BE2C (cell line): ENCODE measurements at places on chromosomes 16 and 17.
A peak's percentile ranks its signal among the peaks of the same experiment; 100 is the strongest.

- no peak for DNase-seq
Observed at GRCh38 chr17:58270476-58271215, 10.1 kb downstream of the MPO start.

GRCh38 chr17:34757106-34757505, 177.7 kb downstream of the TMEM132E start:
- DNase-seq, result no peak

DNA sequence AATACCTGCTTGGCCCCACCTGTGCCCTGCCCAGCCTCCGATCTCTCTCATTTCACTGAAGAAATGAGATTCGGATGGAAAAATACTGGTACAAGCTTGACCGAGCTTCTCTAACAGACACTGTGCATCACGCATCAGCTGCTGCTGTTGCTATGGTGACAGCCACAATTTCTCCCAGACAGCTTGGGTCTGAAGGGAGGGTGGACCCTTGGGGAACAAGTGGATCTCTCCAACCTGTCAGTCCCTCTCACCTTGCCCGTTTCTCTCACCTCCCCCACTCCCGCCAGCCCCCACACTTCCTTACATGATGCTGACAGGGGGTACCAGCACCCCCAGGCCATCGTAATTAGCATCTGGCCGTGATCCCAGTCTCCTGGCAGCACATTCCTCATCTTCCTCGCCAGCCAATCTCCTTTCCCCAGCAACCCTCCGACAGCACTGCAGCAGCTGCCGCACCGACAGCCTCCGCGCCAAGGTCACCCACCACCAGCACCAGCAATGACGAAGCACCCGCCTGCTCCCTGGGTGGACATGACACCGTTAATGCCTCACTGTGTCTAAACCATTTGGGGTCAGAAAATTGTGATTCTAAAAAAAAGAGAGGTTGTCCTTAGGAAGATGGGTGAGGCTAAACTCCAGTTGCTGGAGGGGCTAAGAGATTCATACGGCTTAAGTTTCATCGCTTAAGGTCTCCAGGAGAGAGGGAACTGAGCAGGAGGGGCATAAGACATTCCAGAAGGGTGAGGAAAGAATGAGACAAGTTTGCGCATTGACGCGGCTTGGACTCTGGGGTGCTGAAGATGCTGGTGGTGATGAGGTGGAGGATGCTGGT, 58.6 kb upstream of the TNRC6A start:
- peak; percentile 83 for DNase-seq

GRCh38 chr16:77469634-77470033, 34.8 kb upstream of the ADAMTS18 start:
- DNase-seq, result no peak

DNA sequence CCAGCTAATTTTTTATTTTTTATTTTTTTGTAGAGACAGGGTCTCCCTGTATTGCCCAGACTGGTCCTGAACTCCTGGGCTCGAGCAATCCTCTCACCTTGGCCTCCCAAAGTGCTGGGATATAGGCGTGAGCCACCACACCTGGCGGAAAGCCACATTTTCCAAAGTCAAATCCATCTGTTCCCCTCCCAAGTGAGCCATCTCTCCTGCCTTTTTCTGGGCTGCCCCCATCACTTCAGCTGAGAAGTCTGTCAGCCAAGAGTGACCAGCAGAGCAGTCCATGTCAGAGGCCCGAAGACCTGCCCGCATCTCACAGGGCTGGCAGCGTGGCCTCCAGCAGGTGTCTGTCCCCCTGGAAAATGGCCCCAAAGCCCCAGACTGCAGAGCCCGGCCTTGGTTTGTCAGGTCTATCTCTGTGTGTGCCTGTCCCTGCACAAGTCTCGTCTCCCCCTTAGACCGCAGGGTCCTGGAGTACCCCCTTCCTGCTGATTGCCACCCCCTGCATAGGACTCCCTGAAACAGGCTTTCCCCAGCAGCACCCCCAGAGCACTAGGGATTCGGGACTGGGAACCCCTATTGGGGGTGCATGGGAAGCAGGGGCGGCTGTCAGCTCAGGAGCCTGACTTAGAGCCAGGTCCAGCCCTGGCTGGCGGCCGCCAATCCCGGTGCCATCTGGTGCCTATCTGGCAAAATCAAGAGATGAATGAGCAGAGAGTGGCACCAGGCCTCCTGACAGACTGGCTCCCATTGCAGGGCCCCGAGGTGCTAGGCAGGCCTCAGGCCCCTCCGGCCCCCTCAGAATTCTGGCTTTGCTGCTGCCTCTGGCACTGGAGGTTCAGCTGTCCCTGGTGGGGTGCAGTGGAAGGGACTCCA, 7.8 kb downstream of the TTYH2 start:
- DNase-seq, result no peak

DNA sequence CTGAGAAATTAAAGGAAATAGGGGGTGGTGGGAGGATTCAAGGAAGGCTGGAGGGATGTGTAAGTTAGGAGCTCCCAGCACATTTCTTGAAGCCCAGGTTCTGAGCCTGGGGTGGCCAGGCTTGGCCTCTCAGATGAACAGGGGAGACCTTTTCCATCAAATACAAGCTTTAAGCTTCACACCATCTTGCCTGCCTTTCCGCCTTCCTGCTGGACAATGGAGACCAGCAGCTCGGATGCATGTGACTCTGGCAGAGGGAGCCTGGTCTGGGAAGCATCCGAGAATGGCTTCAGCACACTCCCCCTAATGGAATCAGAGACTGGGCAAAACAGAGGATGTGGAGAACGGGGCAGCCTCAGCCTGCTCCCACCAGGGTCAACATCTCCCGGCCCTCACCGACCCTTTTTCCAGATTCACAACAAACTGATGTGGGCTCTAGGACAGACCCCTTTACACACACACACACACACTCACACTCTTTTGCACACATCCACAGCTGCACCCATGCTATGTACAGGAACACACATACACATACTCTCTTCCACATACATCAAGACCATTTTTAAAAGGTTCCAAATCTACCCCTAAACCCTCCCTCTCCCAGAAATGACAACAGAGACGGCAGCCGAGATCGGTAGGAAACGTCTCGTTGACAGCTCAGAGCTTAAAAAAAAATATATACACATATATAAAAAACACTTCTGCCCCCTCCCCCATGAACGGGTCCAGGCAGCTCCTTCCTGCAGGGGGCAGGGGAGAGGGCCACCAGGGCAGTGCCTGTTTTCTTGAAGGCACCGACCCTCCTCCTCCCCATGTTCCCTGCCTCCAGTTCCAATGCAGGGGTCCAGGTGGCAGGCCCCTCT, 6.5 kb upstream of the ATXN7L3 start:
- DNase-seq, result no peak

GRCh38 chr16:73026754-73027684, 20.9 kb downstream of the ZFHX3 start:
- no peak for DNase-seq

DNA sequence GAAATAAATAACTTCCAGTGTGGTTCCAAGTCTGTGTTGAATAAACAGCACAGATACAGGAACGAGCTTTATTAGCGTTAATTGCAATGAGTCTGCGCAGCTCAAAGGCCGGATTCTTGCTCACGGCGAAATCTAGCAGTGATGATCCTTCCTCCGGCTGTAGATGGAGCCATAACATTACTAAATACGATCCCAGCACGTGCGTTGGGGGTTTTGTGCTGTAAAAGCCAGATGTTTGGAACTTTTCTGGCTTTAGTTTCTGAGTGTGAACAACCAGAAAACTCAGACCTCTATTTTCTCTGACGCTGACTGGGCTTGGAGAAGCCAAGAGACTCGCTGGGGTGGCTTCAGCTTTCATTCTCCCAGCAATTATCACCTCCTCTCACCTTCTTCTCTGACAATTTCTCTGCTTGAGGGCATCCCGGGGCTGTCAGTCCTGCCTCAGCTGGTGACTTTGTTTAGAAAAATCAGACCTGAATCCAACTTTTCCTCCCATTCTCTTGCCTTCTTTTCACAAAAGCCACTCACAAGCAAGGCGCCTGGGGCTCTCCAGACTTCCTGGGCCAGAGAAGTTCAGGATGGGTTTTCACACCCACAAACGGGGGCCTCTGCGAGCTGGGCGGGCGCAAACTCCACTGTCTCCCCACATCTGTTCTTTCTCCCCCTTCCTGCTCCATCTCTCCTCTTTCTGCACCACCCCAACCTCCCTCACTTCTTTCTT, 47.1 kb upstream of the AKTIP start:
- peak; percentile 70 for DNase-seq

DNA sequence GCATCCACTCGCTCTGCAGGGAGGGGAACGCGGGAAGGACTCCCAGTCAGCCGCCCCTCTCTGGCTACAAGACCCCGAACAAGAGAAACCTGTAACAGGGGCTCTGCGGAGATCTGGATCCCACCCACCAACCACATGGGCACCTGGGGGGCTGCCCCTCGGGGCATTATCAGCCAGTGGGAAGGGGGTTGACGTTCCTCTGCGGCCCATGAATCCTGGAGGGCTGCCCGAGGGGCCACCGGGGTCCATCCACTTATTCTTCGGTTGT, 1.8 kb upstream of the PCGF2 start:
- no peak for DNase-seq

GRCh38 chr16:1997494-1998359, 8.0 kb downstream of the SYNGR3 start:
- DNase-seq, result no peak

GRCh38 chr17:57970710-57971109, 15.5 kb upstream of the CUEDC1 start:
- no peak for DNase-seq

DNA sequence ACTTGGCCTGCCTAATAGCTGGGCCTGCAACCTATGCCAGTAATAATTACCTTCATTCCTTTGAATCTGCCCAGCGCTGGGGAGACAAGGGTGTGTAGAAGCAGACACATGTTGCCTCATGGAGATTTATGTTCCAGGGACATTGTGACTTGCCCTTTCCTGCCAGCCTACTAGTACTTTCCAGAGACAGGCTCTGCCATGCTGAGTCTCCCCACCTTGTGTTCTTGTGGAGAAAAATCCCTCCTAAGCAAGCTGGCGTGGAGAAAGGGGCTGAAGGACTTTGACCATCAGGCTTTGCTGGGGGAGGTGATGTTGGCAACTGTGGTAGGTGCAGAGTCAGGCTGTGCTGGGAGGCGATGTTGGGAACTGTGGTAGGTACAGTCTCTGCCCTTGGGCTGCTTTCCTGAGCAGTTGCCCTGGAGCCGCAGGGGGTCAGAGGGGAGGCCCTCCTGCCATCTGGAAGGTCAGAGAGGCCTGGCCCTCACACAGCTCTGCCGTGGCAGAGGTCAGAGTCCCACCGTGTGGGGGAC, 4.0 kb downstream of the KSR1 start:
- DNase-seq, result no peak

GRCh38 chr17:13268791-13269595, 251.2 kb upstream of the ELAC2 start:
- no peak for DNase-seq

- peak; percentile 19 for DNase-seq
Observed at GRCh38 chr16:14013571-14014283, 57.4 kb upstream of the MRTFB start.

- DNase-seq, result peak; percentile 84
Observed at GRCh38 chr16:3021449-3022207, 1.5 kb downstream of the TNFRSF12A start.

DNA sequence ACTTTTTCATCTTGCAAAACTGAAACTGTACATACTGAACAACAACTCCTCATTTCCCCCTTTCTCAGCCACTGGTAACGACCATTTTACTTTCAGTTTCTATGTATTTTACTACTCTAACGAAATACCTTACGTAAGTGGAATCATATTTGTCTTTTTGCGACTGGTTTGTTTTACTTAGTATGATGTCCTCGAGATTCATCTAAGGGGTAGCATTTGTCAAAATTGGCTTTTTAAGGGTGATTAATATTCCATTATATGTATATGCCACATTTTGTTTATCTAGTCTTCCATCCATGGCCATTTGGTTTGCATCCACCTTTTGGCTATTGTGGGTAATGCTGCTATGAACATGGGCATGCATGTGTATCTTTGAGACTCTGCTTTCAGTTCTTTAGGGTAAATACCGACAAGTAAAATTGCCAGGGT, 10.4 kb downstream of the KPNB1 start:
- no peak for DNase-seq

- DNase-seq, result no peak
Observed at GRCh38 chr17:69725146-69725545, 310.6 kb downstream of the MAP2K6 start.

GRCh38 chr16:81371106-81371505, 56.3 kb downstream of the GAN start:
- no peak for DNase-seq

- DNase-seq, result no peak
Observed at GRCh38 chr16:73186752-73187601, 139.0 kb upstream of the ZFHX3 start.

- no peak for DNase-seq
Observed at GRCh38 chr17:13736916-13737315, 135.2 kb upstream of the HS3ST3A1 start.

DNA sequence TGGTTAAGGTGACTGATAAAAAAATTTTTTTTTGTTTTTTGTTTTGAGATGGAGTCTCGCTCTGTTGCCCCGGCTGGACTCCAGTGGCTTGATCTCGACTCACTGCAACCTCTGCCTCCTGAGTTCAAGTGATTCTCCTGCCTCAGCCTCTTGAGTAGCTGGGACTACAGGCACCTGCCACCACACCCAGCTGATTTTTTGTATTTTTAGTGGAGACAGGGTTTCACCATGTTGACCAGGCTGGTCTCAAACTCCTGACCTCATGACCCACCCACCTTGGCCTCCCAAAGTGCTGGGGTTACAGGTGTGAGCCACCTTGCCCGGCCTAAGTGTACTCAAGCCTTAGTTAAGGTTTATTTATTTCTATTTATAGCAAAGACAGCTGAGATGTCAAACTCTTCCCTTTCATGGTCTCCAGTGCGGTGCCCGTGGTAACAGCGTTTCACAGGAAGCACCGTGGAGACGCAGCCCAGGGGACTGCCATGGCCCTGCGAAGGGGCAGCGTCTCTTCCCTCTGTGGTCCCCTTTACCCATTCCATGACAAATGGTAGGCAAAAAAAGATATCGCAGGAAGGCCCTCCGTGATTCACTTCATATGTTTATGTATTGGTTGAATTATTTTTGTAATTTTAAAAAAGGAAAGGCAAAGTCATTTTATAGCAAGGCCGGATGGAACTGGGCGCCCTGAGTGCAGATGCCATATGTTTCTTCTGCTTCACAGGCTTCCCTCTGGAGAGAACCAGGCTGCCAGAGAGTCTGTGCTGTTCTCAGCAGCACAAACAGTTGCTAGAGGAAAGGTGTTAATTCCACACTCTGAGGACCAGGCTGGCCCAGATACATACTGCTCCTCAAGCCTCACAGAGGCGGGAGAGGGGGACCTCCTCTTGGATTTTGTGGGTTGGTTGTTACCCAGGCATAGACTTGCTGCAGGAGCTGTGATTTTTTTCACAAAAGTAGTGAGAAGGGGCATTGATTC, 29.2 kb downstream of the DDX19A start:
- DNase-seq, result no peak

- no peak for DNase-seq
Observed at GRCh38 chr16:57530104-57530521, 6.3 kb downstream of the CCDC102A start.
